ENCODE measurements at places on chromosomes 3 and 15. TPM values are rescaled to one million over a fixed set of nuclear protein-coding genes. Genes with fewer than 3 reads are reported as not detected.

- no peak for DNase-seq
Observed at GRCh38 chr3:116285781-116286421, 159.4 kb downstream of the LSAMP start.

- DNase-seq = peak; percentile 43
Observed at GRCh38 chr3:81352867-81353266, 408.6 kb downstream of the GBE1 start.

The EFCAB12 gene
- 0.92 TPM for total RNA-seq

GRCh38 chr3:157786618-157787017, 283.4 kb upstream of the VEPH1 start:
- DNase-seq = no peak

- no peak for DNase-seq
Observed at GRCh38 chr3:57953576-57953975, 54.6 kb upstream of the FLNB start.

DNA sequence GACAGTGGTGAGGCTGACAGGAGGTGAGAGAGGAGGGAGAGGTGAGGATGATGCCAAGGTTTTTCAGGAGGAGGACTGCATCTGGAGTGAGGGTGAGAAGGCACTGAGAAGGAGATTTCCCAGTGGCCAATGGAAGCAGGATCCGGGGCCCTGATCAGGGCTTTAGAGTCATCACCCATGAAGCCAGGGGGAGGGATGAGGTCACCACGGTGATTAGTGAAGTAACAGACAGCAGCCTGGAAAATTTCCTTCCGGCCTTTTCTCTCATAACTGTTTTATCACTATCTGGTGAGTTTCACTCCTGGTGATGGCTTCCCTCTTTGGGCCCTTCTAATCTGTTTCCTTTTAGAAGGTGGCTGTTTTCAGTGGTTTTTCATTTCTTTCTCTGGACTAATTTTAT, 80.5 kb upstream of the WNT5A start:
- no peak for DNase-seq

The CKMT1A gene
- 8.8 TPM for total RNA-seq

- DNase-seq = no peak
Observed at GRCh38 chr3:159637883-159638542, 350.6 kb upstream of the IL12A start.

The C3orf52 gene
- 66.9 TPM for total RNA-seq
